ENCODE measurements at places on chromosomes 3 and 15.

GRCh38 chr15:28130651-28131050 lies 31.5 kb upstream of the OCA2 start:
- DNase-seq = no peak

DNA sequence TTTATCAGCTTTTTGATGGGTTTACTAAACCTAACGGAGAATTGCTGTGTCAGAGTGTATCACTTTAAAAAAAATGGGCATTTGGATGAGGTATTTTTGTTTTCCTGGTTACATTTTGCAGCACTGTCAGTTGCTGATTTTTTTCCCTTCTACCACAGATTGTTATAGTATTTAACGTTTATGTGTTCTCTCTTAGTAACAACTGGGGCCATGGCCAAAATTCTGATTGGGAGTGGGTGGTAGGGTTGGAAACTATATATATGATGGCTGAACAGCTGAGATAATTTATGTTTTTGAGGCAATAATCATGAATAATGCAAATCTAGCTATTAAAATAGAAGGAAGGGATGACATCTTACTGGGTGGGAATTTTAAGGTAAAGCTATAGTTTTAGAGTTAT lies 229.4 kb upstream of the SUCLG2 start:
- no peak for DNase-seq

DNA sequence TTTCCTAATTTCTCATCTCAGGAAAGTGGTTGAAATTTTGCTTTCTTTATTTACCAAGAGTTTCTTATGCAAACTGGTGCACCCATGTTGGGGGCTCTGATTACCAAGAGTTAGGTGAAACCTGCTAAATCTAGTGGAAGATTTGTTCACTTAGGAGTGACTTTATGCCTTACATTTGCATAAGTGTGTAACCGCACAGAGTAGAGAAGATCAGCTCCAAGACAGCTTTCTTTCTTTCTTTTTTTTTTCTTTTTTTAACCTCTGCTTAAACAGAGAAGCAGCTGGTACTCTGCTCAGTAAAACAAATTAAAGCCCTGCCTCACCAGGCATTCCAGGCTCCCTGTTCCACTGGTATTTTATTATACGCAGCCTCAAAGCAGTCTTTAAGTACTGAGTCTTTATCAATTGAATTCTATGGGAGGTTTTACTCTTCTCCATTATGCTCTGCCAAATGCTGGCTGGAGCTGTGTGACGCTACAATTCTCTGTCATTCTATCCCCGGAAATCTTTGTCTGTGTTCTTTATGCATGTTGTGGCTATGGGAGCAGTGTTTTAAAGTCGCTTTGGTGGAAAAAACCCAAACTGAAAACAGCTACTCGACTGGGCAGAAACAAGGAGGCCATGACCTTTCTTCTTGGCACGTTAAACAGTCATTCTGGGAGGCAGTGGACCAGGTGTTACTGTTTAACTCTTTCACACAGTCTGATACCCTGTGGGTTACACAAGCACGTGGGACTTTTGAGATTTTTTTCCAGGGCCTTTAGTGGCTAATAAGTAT lies 55.2 kb upstream of the GBE1 start:
- no peak for DNase-seq

DNA sequence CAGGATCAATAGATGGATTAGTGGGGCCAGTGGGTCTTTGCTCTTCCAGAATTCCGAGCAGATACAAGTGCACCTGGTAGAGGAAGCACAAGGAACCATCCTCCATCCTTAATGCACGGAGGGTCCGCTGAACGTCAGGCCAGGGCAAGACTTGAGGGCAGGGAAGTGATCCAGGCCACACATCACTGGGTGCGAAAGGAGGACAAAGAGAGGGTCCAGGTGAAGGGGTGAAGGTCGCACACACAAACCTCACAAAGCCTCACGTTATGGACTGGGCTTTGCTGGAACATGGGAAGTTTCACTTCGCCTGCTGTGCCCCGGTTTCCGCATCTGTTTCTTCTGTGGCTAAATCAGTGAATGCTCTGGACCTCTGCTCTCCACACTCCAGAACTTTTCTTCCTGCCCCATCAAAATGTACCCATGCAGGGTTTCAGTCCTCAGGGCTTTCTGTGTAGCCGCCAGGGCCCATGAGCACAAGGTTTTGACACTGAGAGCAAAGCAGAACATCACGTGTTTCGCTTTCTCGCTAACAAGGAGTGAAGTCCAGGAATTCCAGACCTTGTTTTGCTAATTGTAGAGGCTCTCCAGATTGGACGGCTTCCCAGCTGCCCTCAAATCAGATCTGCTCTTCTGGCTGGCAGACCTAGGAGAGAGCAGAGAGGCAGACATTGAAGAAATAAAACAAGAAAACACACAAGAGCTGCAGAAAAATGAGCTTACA lies 56.3 kb downstream of the KLF15 start:
- no peak for DNase-seq

DNA sequence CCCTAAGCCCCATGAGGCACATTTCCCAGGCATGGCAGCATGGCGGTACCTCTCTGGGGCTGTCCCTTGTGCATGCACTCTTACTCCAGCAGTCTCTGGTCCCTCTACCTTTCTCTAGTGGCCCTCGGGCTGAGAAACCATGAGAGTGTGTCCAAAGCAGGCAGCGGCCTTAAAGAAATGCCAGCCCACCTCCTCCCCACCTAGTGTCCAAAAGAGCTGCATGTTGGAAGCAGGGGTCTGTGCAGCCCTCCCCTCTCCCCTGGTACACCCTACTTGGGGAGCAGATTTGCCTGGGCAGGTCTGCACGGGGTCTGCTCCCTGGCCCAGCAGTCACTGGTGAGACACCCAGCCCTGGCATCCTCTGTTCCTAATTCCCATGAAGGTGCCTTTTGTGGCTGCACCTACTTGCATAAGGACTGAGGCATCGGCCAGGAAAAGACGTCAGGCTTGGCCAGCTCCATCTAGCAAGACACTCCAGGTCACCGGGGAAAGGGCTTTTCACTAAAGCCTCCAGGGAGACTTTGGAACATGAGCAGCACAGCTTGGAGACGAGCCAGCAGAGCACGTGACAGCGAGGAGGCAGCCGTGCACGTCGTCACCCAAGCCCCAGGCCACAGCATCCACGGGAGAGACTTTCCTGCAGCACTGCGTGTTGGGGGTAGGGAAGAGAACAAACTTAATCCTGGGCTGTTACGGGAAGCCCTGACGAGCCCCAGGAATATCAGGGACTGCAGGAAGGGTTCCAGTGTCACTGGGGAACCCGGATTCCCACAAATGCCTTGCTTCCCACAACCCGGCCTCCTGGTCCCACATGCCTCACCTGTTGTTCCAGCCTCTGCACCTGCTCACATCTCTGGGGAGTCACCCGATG lies 38.8 kb downstream of the TM2D3 start:
- no peak for DNase-seq

DNA sequence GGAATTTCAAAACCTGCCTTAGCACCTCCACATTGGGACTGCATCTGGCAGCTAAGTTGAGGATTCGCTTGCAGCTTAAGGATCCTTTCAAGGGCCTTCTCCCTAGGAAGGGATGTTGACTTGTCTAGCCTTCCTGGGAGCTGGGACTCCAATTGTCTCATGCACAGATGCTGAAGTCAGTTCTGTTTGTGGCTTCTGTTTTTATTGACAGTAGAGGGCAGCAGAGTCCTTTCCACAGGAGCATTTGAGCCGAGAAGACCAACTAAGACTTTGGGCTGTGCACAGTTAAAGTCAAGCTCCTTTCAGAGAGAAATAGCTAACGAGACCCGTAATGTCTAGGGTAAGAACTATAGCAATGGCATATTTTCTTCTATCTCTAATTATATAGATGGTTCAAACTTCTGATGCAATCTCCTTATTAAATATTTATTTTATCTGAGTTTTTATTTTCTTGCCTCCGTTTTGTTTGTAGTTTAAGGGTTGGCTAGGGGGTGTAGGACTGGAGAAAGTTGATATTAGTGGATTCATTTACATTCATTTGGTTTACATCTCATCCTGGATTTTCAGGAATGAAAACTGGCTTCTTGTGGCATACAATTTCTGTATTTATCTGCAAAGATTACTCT lies 59.7 kb upstream of the KBTBD8 start:
- DNase-seq = no peak

DNA sequence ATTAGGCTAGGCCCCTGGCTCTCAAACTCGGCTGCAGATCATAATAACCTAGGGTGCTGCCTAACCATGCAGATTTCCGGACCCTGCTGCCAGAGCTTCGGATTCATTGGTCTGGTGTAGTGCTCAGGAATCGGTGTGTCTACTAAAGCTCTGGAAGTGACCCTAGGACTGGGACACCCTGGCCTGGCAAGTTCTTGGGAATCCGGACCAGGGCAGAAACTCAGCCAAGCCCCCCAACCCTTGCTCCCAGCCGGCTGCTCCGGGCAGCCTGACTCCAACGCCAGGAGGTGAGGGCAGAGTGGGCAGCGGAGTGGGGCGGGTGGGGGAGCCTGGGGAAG lies 23.0 kb downstream of the IGDCC3 start:
- no peak for DNase-seq

DNA sequence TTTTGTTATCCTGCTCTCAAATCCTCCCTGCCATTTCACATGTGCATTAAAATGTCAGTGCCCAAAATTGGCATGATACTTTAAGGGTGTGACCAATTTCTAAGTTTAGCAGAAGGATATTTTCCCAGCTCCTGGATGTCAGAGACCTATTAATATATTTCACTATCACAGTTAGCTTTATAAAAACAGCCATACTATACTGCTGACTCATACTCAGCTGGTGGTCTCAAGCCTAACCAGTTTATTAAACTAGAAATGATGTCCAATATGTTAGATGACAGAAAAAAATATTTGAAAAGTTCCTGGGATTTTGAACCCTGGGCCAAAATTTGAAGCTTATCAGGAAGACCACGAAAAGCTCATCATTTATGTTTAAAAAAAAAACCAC lies 60.9 kb upstream of the ZNF280D start:
- DNase-seq = no peak

- DNase-seq = no peak
Measured at GRCh38 chr3:194300382-194300758, 50.8 kb downstream of the CPN2 start.

DNA sequence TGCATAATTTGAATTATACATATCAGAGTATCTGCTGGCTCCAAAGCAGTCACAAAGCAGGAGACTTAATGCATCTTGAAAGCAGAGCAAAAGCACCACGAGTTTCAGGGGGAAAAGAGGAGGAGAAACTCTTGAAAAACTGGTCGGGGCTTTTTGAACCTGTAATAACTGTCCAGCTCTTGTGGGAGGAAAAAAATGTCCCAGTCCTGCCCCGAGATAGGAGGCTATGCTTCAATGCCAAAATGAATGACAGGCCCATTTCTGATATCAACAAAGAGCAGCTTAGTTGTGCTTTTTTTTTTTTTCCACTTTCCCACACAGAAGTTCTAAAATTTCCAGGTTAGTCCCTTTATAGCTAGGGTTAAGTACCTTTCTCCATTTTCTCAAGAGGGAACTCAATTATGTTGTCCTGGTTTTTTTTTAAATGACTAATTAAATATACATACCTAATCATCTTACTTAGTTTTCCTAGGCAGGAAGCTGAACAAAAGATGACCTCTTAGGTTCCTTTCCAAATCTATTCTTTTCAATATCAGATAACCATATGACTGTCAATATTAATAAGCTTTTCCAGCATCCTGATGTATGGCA lies 120.2 kb downstream of the TFDP2 start:
- no peak for DNase-seq

GRCh38 chr3:129442947-129443346 lies 2.9 kb downstream of the IFT122 start:
- no peak for DNase-seq

GRCh38 chr3:94524102-94524919 lies 461.4 kb downstream of the NSUN3 start:
- DNase-seq = no peak

- no peak for DNase-seq
Measured at GRCh38 chr3:14769544-14770325, 49.0 kb upstream of the FGD5 start.

DNA sequence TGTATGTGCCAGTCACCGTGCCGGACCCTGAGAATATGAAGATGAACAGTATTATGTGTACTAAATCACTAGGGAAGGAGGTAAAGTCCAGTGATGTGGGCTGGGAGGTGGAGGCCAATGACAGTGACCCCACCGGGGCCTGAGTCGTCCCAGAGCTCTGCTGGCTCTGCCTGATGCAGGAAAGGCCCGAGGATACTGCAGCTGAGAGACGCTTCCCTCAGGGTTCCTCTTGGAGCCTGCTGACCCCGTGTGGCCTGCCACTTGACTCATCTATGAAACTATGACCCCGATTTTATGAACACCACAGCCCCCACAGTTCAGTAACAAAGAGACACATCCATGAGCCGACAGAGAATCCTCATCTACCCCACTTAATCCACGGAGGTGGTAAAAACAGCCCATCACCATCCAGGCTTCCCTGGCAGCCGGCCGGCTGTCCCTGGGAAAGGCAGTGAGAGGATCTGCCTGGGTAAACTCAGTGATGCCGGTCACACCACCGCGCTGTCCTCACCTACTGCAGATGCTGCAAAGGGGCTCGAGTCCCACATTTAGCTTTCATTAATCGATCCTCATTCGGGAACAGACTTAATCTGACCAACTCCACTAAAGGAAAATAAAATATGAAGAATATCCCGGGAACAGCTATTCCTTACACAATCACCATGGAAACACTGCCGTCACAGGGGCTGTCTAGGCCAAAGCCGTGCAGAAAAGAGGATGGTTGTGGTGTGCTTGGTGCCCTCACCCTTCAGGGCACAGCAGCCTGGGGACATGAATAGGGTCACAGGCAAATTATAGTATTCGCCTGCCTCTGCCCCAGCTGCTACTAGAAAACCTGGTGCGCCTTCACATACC lies 82.9 kb downstream of the ARRDC4 start:
- DNase-seq = no peak

- DNase-seq = no peak
Measured at GRCh38 chr3:153145454-153145853, 16.6 kb upstream of the RAP2B start.

- no peak for DNase-seq
Measured at GRCh38 chr15:92638291-92638708, 17.3 kb downstream of the FAM174B start.

DNA sequence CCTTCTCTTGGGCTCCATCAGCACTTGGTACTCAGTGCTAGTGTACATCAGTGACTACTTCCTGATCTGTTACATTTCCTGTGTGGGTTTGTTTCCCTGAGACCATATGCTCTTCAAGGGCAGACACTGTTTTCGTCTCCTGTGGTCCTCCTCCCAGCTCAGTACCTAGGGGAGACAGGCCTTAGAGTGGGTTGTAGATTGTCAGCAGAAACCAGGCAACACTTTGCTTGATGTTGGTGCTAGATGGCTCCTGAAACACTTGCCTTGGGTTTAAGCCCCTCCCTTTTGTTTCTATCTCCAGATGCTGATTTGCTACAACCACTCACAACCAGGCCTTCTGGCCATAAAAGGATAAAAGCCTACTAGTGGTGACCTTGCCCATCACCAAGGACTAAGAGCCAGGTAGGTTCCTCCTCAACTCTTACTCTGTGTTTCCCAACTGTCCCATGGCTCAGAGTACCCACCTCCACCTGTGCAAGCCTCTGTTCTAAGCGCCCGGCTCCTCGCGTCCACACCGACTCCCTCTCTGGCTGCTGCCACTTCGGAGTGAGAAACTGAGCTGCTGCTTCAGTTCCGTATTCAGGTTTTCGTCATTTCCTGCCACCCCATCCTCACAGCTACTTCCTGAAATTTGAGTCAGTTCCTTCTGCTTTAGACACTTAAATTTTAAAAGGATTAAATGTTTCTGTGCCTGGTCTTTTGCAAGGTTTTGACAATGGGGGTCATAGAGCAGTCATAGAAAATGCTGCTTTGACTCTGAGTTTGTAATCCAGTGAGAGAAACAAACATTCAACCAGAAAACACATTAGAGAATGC lies at the start of gene HCLS1:
Gene HCLS1, minus strand, starts transcription at position 548 of the 816 bp plus-strand sequence. CDS start 2,556 bp downstream, outside the sequence.
- no peak for DNase-seq
